Upper lobe of left lung (tissue), 6 donors: ENCODE measurements at places on chromosomes 4 and X.

DNA sequence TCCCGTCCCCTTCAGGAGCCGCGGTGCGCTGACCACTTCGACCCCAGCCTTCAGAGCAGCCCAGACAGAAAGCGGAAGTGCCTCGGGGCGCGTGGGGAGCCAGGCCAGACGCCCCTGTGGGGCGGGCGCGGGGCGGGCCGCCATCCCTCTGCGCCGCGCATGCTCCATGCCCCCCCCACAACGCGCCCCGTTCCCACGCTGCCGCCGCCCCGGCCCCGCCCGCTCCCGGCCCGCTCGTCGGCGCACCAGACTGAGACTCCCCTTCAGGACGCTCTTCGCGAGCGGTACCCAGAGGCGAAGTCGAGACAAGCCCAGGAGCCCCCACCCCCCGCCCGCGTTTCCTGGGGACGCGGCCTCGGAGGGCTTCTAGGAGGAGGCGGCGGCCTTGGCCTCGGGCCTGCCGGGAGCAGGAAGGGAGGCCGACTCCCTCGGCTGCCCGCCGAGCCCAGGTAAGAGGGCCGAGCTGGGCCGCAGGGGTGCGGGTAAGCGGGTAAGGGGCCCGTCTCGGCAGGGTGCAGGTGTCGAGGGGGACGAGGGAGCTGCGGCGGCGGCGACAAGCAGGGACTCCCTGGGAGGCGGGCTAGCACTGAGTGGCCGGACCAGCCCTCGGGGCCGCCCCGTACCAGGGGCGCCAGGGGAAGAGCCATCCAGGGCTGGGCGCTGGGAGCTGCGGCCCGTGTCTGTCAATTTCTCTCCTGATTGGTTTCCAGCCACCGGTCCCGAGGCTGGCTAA is at the start of gene ZFP92:
Gene ZFP92 (plus strand): TSS at position 218 of the 733 bp plus-strand sequence. CDS start 6,851 bp downstream, outside the sequence.
- H3K4me1 ChIP-seq: peaks cover 5% of the 10 kb centered on the region
- peak within 1 kb of the TSS; percentile 61 for H3K27ac ChIP-seq
- DNase-seq: peak; percentile 36
- no peaks in the 10 kb centered on the region for H3K36me3 ChIP-seq
- H3K4me3 ChIP-seq: peak within 1 kb of the TSS; percentile 67
- no peaks in the 10 kb centered on the region for H3K27me3 ChIP-seq

- H3K4me3 ChIP-seq: no peak overlapping the region
- no peak overlapping the region for H3K27ac ChIP-seq
- H3K4me1 ChIP-seq: no peaks in the 10 kb centered on the region
- no peaks in the 10 kb centered on the region for H3K36me3 ChIP-seq
- no peaks in the 10 kb centered on the region for H3K27me3 ChIP-seq
Observed at GRCh38 chrX:27863809-27864208, 56.0 kb downstream of the MAGEB10 start.

DNA sequence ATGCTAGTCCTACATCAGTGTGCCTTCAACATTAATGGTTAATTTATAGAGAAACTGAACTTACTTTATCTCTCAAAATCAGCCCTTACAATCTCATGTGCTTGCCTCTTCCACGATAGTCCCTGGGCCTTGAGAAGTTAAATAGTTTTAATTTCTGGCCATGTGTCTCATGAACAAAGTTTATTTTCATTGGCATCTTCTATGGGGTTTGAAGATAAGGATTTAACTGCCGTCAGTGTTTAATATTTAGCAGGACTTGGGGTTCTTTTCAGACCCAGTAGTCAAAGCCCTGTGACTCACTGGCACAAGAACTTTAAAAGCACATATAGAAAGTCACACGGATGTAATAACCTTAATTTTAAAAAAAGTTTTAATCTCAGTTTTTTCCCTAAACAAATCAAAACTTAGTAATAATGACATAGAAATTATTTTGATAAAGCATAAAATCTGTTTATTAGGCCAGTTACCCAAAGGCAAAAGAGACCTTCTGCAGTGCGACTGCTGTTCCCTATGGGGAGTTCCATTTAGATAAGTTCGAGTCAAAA is 10.1 kb upstream of the MPP1 start:
- DNase-seq: no peak
- no peak overlapping the region for H3K27ac ChIP-seq
- H3K4me1 ChIP-seq: no peaks in the 10 kb centered on the region
- no peaks in the 10 kb centered on the region for H3K36me3 ChIP-seq
- no peaks in the 10 kb centered on the region for H3K27me3 ChIP-seq

- DNase-seq: no peak
- H3K27ac ChIP-seq: no peak overlapping the region
- no peak overlapping the region for H3K4me3 ChIP-seq
- H3K27me3 ChIP-seq: no peaks in the 10 kb centered on the region
Observed at GRCh38 chr4:159725571-159725970, 622.7 kb downstream of the RAPGEF2 start.

DNA sequence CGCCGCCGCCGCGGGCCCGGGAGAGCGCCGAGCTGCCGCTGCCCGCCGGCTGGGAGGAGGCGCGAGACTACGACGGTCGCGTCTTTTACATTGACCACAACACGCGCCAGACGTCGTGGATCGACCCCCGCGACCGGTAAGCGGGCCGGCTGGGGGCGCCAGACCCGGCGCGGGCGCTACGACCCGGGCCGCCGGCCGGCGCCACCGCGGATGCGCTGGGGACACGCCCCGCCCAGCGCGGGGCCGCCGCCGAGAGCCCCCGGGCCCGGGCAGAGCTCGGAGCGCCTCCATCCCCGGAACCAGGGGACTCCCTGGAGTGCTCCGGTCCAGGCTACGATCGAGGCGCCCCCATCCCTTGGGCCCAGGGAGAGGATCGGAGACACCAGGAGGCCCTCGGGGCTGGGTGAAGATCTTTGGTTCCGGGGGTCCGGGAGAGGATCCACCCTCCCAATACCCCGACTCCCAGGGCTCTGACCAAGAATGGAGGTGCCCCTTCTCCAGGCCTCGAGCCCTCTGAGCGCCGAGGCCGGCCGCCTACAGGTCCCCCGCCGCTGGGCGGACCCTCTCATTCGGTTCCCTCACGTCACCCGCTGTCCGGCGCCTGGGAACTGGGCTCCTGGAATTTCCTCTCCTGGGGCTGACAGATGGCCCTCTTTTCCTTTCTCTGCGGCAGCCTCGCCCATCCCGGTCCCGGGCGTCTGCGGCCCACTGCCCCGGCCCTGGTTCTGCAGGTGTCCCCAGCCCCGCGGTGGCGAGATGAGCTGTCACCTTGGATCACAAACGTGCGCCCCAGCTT is 48.8 kb downstream of the CLDN34 start:
- H3K4me3 ChIP-seq: peak overlapping the region; percentile 64
- no peaks in the 10 kb centered on the region for H3K27me3 ChIP-seq
- no peak for DNase-seq
- peak overlapping the region; percentile 90 for H3K27ac ChIP-seq
- no peaks in the 10 kb centered on the region for H3K36me3 ChIP-seq
- peaks cover 14% of the 10 kb centered on the region for H3K4me1 ChIP-seq

GRCh38 chr4:149980121-149980682 is 98.0 kb upstream of the DCLK2 start:
- H3K4me3 ChIP-seq: no peak overlapping the region
- H3K27me3 ChIP-seq: no peaks in the 10 kb centered on the region
- H3K4me1 ChIP-seq: no peaks in the 10 kb centered on the region
- no peaks in the 10 kb centered on the region for H3K36me3 ChIP-seq

GRCh38 chr4:2394528-2394927 is 23.9 kb downstream of the ZFYVE28 start:
- no peaks in the 10 kb centered on the region for H3K27me3 ChIP-seq
- no peaks in the 10 kb centered on the region for H3K36me3 ChIP-seq
- H3K4me3 ChIP-seq: no peak overlapping the region

DNA sequence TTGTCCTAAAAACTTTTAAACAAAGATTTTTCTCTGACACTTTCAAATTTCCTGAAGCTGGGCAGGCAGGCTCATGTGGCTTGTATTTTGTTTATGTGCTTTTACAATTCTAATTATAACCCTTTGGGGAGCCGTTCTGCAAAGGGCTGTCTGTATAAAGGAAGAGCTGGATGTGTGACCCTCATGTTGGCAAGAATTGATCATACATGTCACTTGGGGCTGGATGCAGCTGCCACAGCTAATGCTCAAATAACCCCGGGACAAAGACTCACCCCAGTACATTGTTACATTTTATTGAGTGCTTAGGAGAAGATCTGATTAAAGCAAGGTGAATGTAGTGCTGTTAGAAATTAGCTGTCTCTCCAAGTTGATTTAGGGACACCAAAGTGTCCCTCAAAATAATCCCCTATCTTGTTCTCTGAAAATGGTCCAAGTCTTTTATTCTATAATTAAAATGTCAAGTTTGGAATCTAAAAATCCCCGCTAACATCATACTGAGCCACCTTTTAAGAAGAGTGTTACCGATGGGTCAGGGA is 13.0 kb upstream of the DAPP1 start:
- H3K36me3 ChIP-seq: no peaks in the 10 kb centered on the region
- no peak overlapping the region for H3K27ac ChIP-seq
- H3K27me3 ChIP-seq: no peaks in the 10 kb centered on the region
- no peak for DNase-seq
- no peaks in the 10 kb centered on the region for H3K4me1 ChIP-seq
- no peak overlapping the region for H3K4me3 ChIP-seq
